ENCODE measurements at places on chromosomes 3 and 15.
A peak's percentile ranks its signal among the peaks of the same experiment; 100 is the strongest.

GRCh38 chr15:40242601-40243000 is 3.7 kb downstream of the PAK6 start:
- DNase-seq: no peak

- DNase-seq: no peak
These were observed 57.2 kb downstream of the WWTR1 start for GRCh38 chr3:149600634-149601033.

- no peak for DNase-seq
These were observed 63.1 kb downstream of the ATP2B2 start for GRCh38 chr3:10442151-10442795.

DNA sequence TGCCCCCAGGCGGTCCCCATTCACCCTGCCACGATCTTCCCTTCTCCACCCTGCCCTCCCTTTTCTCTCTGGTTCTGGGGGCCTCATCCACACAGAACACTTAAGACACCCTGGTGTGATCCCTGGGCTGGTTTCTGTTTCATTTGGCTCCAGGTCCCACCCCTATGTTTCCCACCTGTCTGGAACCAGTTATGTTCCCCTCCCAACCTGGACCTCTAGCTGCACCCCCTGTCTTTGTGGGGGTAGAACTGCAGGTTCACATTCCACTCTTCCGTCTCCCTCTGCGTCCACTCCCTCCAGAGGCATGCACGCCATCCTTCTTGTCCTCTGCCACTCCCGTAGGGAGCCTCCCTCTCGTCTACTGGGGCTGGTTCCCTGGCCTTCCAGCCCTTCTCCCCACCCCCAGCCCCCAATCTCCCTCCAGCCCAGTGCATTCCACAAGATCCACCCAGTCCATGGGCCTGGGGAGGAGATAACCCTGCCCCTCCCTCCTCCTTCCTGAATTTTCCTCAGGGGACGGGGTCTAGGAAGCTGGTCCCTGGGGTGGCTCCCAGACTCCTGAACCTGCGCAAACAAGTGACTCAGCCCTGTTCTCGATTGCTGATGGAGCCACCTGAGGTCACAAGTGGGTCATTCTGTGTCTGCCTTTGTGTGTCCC is 73.8 kb downstream of the ABTB1 start:
- DNase-seq: no peak

GRCh38 chr3:14799146-14799545 is 19.6 kb upstream of the FGD5 start:
- no peak for DNase-seq

GRCh38 chr15:55588815-55589115 is 620 bp upstream of the PYGO1 start:
- DNase-seq: no peak

- DNase-seq: peak; percentile 97
These were observed 53.8 kb downstream of the MGLL start for GRCh38 chr3:127768346-127769008.

DNA sequence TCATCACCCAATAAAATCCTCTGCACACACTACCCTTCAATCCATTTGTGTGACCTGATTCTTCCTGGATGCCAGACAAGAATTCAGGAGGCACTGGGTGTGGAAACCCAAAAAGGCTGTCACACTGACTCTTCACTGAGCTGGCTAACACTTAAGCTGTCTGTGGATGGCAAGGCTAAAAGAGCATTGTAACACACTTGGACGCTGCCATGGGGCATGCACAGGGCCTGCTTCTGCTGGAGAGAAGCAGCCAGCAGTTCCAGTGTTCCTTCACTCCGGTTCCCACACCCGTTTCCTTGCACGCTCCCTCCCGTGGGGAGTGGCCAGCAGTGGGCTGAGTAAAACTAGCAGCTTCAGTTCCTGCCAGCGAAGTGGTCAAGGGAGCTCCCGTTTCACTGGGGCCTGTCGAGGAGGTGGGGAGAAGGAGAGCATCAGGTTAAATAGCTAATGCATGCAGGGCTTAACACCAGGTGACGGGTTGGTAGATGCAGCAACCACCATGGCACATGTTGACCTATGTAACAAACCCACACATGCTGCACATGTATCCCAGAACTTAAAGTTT is 737.1 kb downstream of the FHIT start:
- DNase-seq: no peak

- DNase-seq: peak; percentile 75
These were observed 509.9 kb downstream of the SHQ1 start for GRCh38 chr3:72338082-72338941.

- DNase-seq: no peak
These were observed 515.4 kb downstream of the FOXP1 start for GRCh38 chr3:71067977-71068654.

DNA sequence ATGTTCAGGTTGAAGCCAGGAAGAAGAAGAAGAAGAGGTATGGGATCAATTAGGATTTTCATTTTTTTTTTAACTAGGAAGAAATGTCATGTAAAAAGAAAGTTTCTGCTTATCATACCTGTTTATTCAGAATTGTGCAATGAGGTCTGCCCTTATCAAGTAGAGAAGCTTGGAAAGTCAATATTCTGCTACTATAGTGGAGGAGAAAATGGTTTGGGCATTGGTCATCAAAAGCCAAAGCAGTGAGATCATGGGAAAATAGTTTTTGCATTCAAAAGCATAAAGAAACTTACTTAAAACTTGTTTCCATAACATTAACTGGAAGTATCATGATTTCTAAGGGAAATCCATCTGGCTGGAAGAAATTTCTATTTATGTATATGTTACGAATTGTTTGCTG is 1239.2 kb downstream of the NSUN3 start:
- DNase-seq: peak; percentile 91

- no peak for DNase-seq
These were observed 18.7 kb downstream of the TRPM1 start for GRCh38 chr15:31082771-31083369.

- no peak for DNase-seq
These were observed 11.8 kb upstream of the LIPC start for GRCh38 chr15:58419803-58420524.

DNA sequence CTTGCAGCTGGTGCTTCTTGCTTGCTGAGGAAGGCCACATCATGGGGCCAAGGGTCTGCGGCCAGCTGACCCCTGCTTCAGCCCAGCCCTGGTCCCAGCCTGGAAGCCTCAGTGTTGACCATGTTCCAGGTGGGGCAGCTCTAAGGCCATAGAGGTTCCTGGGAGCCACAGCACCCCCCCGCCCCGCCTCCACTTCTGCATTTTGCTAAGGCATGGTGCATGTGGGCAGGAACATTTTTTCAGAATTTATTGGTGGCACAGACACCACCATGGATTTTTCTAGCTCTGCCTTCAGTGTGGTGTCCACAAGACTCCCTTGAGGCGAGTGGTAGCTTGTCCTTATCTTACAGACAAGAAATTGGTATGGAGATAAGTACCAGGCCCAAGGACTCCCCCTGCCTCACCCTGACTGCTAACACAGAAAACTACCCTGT is 1.9 kb upstream of the CHST14 start:
- DNase-seq: no peak

DNA sequence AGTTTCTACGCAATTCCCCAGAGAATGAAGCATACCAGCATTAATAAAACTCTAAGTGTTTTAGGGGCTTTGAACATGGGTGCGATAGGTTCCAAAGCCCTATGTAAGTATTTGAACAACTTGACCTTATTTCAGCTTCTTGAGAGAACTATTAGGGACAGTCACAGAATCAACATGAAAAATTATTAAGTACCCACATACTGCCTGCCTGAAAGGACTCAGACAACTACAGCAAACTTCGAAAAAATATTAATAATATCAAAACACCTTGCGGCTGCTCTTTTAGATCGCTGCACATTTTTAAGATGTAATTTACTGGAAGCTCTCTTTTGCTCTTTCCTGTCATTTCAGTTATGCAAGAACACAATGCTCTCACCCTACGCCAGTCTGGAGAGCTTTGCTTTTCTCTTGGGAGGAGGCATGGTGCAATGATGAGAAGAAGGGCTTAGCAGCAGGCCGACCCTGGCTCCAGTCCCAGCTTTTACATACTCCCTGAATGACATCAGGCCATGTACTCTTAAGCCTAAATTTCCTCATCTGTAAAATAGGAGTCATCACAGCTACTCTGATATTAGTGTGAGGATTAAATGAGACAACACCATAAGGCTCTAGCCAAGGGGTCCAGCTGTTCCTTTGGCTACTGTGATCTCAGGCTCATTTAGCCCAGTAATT is 640.7 kb downstream of the FHIT start:
- no peak for DNase-seq

GRCh38 chr3:29301332-29302019 is 20.6 kb downstream of the RBMS3 start:
- DNase-seq: no peak

DNA sequence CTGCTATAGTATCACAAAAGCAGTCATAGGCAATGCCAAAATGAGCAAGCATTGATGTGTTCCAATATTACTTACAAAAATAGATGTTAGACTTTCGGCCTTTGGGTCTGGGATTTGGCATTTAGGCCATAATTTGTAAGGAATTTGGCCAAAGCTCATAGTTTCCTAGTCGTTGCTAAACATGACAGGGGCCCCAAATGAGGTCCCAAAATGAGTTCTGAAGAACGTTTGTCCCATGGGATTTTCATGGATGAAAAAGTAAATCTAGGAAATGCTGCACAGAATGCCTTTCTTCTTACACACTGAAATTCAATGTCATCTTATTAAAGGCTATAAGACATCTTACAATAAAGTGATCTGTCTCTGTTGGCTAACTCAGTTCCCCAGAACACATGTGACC is 456.0 kb downstream of the CNTN4 start:
- DNase-seq: no peak

GRCh38 chr3:141511361-141511760 is 24.5 kb downstream of the RASA2 start:
- DNase-seq: no peak

DNA sequence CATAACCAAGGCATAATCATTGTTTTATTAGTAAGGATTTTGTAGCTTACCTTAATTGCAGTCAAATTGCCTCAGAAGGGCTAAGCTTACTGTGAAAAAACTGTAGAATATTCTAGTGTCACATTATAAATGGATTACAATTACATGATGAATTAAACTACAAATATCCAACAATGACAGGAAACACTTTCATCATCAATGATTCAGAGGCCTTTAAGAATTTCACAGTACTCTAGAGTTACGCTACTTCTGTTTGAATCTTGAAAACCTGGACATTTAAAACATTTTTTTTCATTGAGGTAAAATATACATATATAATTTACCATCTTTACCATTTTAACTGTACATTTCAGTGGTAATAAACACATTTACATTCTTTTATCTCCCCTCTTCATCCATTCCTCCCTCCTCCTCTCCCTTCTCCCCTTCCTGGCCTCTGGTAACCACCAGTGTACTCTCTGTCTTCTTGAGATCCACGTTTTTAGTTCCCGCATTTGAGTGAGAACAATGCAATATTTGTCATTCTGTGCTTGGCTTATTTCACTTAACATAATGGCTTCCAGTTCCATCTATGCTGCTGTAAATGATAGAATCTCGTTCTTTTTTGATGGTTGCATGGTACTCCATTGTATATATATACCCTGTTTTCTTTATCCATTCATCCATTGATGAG is 54.7 kb downstream of the GJD2 start:
- no peak for DNase-seq

- peak; percentile 67 for DNase-seq
These were observed 154.4 kb downstream of the TUSC7 start for GRCh38 chr3:116863822-116864589.

DNA sequence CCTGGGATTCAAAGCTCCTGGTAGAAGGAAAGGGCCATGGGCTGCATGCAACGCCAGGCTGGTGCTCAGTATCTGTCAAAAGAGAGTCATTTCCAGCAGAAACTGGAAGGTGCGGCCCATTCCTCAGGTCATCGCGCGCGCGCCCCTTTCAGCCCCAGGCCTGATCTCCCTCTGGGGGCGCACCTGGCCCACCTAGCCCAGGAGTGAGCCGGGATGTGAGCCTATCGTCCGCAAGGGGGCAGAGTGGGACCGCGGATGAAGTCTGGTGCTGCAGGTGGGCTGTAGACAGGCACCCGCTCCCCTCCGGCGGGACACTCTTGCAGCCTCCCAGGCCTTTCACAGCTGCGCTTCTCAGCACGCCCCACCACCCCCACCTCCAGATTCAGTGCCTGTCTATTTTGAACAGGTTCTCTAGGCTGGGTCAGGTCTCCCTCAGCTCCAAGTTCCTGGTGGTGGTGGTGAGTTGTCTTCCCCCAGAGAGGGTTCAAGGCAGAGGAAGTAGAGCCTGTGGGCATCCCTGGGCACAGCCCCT is 5.8 kb upstream of the RPL29 start:
- DNase-seq: peak; percentile 45

DNA sequence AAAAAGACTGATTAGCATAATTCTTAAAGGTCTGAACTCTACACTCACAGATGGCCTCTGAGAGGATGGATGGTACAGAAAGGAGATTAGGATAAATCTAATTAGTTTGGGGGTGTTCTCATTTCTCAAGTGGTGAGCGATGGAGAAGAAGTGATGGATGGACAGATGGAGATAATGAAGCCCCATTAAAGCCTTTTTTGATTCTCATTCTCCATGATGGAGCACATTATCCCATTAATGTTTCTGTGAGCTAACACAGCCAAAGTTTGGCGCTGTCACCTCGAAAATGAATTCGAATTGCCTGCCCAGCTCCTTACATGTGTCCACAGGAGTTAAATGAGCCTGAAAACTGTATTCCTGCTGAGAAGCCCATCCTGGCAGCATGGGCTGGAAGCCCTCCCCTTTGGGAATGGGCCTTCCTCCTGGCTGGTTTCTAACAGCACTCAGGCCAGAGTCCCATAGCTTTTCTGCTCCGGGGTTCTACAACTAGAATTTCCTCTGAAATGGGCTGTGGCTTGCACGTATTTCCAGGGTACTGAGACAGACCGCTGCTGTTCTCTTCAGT is 726.0 kb upstream of the CFAP20DC start:
- DNase-seq: no peak

DNA sequence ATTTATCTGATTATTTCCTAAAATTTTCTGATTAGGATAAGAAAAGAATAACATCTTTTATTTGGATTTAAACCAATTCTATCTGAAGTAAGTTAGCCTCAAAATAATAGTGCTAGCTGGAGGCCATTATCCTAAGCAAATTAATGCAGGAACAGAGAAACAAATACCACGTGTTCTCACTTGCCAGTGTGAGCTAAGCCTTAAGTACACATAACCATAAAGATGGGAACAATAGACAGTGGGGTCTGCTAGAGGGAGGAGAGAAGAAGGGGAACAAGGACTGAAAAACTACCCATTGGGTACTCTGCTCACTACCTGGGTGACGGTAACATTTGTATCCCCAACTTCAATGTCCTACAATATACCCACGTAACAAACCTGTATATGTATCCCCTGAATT is 31.3 kb upstream of the LYSMD4 start:
- DNase-seq: no peak

- no peak for DNase-seq
These were observed 181.0 kb upstream of the PPP2R3A start for GRCh38 chr3:135784557-135784956.
